ENCODE measurements at places on chromosomes 2 and 18.

DNA sequence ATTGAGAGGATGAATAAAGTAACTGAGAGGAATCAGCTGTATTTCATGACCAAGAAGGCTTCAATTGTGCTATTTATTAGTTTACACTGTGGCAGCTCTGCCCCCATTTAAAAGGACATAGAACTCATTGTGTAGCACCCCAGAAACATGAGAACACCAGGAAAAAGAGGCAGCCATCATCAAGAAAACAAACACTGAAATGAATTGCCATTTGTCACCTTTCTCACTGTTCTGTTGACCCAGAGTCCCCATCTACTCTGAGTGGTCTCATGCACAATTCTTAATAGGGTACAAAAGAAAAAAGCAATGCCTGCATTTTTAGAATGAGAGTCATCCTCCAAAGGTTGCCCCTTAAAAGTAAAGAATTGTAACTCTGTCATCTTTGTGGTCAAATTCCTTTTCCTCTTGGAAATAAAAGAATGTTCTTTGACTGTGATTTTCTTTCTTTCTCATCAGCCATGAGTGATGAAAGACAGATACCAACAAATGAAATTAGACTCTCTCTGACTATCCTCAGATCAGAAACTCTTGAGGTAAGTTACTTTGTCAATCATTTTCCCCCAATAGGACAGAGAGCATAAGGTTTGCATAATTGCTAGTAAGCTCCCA, 1941.9 kb upstream of the PIK3C3 start:
- DNase-seq: no peak

GRCh38 chr18:23401400-23402347, 51.4 kb upstream of the RIOK3 start:
- DNase-seq: no peak

GRCh38 chr2:196823750-196824522, 14.8 kb upstream of the C2orf66 start:
- DNase-seq: peak; percentile 83

DNA sequence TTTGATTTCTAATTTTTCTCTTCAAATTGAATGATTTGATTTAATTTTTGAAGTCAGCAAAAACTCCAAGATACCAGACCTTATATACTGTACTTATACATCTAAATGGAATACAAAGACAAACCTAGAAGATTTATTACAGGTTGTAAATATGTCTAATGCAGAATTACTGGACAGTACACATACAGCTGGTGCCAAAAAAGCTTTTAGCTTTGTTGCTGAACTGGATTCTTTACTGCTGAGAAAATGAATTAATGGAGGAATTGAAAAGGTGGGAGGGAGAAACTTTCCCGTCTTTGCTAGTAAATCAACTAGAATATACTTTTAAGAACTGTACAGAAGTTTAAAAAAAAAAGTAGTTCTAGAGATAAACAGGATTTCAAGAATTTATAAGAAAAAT, 17.5 kb downstream of the C1D start:
- no peak for DNase-seq

- no peak for DNase-seq
Observed at GRCh38 chr2:38178556-38179419, 102.8 kb upstream of the CYP1B1 start.

GRCh38 chr2:105396254-105397024, 2.4 kb downstream of the FHL2 start:
- DNase-seq: peak; percentile 98

GRCh38 chr18:7437870-7438269, 129.2 kb upstream of the PTPRM start:
- no peak for DNase-seq
